ENCODE measurements at places on chromosomes 11 and 22.
A peak's percentile ranks its signal among the peaks of the same experiment; 100 is the strongest.

GRCh38 chr11:118442301-118442700 is 6.0 kb downstream of the KMT2A start:
- DNase-seq, result no peak

DNA sequence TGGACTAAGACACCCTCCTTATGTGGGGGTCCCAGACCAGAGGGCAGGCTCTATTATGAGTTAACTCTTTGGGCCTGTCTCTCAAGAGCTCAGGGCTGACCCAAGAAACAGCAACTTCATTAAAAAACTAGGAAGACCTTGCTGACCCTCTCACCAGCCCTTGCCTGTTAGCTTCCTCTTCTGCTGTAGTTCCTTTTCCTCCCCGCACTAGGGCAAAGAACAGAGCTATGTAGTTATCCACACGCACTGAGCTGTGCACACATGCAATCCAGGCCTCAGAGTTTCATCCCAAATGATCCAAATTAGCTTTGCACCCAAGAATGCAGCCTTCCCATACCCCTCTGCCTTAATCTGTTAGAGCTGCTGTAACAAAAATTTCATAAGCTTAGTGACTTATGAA is 539.6 kb upstream of the CADM1 start:
- peak; percentile 30 for DNase-seq

- no peak for DNase-seq
Observed at GRCh38 chr11:116918925-116919655, 81.7 kb upstream of the APOA1 start.

DNA sequence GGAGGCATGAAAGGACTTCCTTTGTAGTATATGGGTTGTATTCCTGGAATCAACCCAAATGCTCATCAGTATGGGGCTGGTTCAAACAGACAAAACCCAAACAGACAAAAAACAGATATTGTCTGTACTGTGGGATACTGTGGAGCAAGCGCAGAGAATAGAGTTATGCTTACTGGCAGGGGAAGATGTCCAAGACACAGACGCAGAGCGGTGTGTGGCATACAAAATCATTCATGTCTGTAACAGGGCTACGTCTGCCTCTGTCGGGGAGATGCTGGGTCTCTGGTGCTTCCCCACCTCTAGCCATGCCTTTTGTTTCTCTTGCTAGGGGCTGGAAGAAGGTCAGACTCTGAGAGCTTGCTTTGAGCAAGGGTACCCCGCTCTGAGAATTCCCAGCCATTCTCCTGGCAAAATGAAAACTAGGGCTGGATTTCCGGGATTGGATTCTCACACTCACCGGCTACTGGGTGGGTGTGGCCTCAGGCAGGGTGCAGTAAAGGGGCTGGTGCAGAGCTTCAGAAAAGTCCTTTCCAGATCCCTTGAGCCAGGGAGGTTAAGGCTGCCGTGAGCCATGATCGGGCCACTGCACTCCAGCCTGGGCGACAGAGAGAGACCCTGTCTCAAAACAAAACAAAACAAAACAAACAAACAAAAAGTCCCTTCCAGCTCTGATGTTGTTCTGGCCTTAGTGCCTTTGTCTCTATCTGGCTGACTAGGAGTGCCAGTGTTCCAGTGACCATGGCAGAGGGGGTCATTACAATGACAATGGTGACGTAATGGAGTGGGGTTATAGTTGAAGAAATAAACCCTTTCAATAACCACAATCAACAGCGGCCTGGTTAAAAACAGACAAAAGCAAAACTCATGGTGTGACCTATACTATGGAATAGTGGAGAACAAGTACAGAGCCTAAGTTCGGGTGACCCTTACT is 2.9 kb upstream of the ABCC8 start:
- DNase-seq, result no peak

- DNase-seq, result no peak
Observed at GRCh38 chr11:46381819-46382645, 563 bp downstream of the MDK start.

DNA sequence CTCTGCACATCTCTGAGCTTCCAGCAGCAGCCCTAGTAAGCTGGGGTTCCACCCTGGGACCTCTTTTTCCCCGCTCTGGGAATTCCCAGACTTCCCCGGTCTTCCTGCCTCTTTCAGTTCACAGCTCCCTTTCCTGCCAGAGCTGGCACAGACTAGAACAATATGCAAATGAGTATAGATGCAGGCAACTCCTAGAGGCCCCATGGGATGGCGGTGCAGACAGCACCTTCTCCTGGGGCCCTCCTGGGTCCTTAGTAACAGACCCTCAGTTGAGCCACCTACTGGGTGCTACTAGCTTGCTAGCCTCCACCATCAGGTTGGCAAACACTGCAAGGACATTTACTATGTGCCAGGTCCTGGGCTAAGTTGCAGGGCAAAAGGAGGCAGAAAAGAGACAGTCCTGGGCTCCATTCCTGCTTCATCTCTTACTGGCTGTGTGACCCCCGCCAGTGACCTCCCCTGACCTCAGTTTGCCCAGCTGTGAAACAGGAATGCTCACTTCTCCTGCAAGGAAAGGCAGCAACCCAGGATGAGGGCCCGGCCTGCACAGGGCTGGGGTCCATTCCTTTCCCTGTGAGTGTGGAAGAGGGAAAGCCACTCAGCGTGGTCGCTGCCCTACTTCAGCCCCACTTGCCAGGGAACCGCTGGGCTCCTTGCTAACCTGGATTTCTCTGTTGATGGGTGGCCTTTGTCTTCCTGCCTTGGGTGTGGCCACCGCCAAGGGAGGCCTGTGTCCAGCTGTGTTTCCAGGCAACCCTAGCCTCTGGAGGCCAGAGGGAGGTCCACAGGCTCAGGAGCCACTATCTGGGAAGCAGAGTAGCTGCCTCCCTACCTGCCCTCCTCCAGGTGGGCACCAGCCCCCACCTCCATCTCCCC is 7.3 kb downstream of the RELT start:
- DNase-seq, result peak; percentile 44

DNA sequence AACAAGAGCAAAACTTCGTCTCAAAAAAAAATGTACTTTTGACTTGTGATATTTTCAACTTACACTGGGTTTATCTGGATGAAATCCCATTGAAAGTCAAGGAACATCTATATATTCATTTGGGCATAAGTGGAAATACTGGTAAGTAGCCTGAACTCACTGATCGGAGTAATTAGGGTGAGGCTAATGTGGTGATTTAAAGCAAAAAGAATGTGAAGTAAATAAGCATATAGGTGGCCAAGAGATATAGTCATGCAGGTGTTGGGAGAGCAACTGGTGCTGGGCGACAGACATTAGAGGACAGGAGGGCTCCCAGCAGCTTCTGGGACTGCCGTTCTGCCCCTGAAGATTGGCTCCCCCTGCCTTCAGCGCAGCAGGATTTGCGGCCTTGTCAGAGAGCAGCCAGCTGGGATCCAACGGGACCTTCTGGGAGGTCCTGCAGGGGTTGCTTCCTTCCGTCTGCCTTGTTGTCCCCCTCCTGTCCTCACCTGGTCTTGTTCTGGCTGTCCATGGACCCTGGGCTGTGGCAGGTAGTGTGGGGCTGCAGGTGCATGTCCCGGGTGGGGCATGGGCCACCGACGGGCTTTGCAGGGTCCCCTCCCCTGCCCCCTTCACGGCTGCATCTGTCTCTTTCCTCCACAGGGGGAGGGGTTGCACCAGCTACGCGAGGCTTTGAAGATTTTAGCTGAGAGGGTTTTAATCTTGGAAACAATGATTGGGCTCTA is 14.1 kb downstream of the RHBDD3 start:
- no peak for DNase-seq

DNA sequence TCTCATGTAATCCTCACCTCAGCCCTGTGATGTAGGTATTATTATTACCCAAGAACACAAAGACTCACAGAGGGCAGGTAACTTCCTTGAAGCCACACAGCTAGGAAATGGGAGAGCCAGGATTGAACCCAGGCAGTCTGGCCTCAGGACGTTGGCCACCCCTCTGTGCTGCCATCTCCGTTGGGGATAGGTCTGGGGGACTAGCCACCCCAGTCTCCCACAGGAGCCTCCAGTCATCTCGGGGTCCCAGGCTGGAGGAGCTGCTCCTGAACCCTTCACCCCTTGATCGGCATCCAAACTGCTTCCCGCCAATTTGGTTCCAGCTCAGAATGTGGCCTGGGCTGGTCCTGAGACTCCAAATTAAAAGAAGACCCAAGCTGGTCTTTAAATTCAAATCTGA is 10.4 kb upstream of the TCF20 start:
- DNase-seq, result no peak
